ENCODE measurements at places on chromosomes 4 and X. TPM values are rescaled to one million over a fixed set of nuclear protein-coding genes. Genes with fewer than 3 reads are reported as not detected.

Gene OTUD4
- 40.7 TPM for polyA plus RNA-seq

Gene CNGA2
- polyA plus RNA-seq = not detected

Gene C4orf36
- 1.8 TPM for polyA plus RNA-seq

Gene PLXNB3
- polyA plus RNA-seq = 1.6 TPM

Gene MAGIX
- polyA plus RNA-seq = 7.5 TPM

Gene NXF3
- polyA plus RNA-seq = 0.30 TPM

Gene RIPPLY1
- polyA plus RNA-seq = 3.8 TPM

Gene SLC25A31
- not detected for polyA plus RNA-seq

Gene PIN4
- polyA plus RNA-seq = 53.1 TPM

Gene GAGE12F
- polyA plus RNA-seq = not detected

Gene MYOZ2
- polyA plus RNA-seq = 0.33 TPM

Gene CXCR3
- polyA plus RNA-seq = not detected

Gene CT45A2
- polyA plus RNA-seq = not detected

Gene GAGE12J
- polyA plus RNA-seq = not detected

Gene PAK3
- 6.5 TPM for polyA plus RNA-seq

Gene IDUA
- 21.2 TPM for polyA plus RNA-seq

Measured in left renal cortex interstitium (tissue), 4 donors.